NCI-H1417 (cell line): ENCODE measurements at places on chromosomes 13 and 19.

GRCh38 chr13:69796256-69796655, 311.4 kb upstream of the ATXN8OS start:
- DNase-seq, result no peak

DNA sequence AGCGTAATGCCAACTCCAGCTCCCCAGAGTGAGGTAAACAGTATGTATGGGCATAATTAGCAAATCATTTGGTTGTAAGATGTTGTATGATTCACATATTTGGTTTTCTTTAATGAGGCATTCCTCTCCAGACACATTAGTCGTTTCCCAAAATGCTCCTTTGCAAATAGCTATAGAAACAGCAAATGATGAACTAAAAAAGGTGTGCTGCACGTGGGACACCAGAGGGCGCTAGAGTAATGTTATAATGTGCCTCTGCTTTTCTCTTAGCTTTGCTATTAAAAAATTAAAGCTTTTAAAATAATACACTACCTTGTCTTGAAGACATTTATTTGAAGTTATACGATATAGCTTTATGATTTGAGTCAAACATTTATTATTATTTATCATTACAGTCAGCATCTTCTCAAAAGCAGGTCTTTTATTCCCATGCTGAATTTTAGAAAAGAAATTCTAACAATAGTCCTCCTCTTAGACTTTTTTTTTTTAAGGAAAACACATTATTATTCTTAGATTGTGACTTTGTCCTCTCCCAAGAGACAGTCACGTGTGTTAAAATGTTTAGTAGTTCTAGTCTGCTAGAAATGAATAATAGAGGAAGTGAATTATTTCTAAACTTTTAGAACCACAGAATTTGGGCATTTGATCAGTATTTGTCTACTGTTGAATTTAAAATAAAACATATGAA, 121.6 kb upstream of the FRY start:
- peak; percentile 82 for DNase-seq

GRCh38 chr13:112638919-112639318, 50.9 kb upstream of the ATP11A start:
- DNase-seq, result no peak

DNA sequence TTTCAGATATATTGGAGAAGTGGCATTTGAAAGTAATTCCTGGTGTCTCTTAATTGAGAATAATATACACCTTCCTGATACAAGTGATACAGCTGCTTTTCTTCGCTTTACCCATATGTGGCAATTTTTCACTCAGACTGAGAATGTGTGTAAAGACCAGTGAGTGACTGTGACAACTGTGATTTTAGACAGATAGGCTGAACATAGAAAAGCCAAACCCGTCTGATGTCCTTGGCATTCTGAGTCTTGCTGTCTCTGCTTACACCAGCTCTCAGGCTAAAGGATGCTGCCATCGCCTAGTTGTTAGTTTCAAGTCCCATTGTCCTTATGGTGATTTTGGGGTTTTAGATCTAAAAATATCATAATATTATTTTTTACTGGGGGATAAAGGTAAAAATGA, 492.6 kb downstream of the RFC3 start:
- no peak for DNase-seq

GRCh38 chr19:14432791-14433553, at the start of gene PKN1:
Gene PKN1 (plus strand): TSS chr19:14433306. CDS start chr19:14433522, 216 bp downstream.
- DNase-seq, result peak; percentile 28

- no peak for DNase-seq
Measured at GRCh38 chr19:42023121-42023942, 29.3 kb upstream of the ATP1A3 start.

DNA sequence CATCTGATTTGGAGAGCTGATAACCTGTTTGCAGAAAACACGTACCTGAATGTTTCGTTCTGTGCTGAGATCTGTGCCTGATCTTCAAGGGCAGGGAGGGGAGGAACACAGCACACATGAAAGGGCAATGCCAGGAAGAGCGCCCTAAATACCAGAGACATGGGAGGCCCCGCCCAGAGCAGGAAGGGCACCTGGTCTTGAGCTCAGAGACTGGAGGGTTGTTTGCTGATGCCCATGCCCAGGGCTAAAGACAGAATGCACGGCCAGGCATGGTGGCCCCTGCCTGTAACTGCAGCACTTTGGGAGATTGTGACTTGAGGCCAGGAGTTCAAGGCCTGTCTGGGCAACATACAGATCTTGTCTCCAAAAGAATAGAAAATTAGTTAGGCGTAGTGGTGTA, 183.2 kb downstream of the TUBA3C start:
- DNase-seq, result no peak

- no peak for DNase-seq
Measured at GRCh38 chr13:21694831-21695230, 24.0 kb downstream of the FGF9 start.

DNA sequence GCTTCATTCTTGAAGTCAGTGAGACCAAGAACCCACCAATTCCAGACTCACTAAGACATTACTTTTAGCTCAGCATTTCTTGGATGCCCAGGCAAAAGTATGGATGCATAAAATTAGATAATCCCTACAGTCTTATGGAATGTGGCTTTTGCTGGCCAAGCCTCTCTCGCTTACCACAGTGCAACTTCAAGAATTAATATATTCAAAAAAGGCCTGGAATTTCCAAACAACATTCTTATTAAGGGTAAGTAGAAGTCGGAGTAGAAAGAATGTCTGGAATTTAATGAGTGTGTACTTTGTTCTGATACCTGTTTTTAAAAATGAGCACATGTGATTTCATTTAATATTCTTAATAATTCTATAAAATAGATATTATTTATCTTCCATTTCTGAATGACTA, 302.4 kb upstream of the TMTC4 start:
- DNase-seq, result no peak
